ENCODE measurements at places on chromosomes 13 and 19.

GRCh38 chr19:51737924-51738323, 13.8 kb downstream of the FPR1 start:
- no peak for DNase-seq

DNA sequence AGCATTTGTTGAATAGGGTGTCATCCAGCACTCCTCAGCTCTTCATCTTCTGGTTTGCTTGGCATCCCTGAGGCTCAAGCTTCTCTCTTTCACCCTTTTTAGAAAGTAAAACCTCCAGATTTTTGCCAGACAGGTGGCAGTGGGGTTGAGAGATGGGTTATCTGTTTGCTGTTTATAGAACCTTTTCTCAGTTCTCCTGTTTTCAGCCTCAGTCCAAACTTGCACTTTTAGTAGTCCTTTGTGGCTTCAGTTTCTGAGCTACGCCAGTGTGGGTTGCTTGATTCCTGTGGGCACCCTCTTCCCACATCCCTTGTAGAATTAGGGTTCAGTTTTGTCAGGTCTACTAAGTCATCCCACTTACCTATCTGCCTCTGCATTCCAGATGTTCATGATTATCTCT, 147.9 kb downstream of the PAN3 start:
- DNase-seq = no peak

GRCh38 chr13:59492030-59492636, 671.6 kb downstream of the DIAPH3 start:
- no peak for DNase-seq

DNA sequence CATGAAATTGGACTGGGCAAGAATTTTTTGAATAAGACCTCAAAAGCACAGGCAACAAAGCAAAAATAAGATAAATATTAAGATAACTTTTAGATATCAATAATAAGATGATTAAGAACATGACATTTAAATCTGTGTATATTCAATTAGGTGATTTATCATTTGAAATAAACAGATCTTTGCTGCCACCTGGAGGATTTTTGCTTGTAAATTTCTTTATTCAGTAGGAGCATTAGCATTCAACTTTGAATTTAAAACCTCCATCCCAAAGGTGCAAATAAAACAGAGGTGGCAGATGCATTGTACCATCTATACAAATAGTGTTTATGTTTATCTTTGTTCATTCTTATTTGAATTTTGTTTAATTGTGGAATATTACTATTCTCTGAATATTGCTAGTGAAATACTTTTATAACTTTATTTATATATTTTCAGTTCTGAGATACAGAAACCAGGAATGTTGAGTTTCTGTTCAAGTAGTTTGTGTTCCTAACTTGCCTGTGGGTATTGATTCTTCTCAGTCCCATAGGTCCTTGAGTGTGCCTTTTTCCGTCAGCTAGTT, 20.9 kb downstream of the COG6 start:
- no peak for DNase-seq

- DNase-seq = no peak
Measured at GRCh38 chr19:10760273-10760944, 42.5 kb downstream of the DNM2 start.

- DNase-seq = no peak
Measured at GRCh38 chr13:102651892-102652291, 43.0 kb downstream of the METTL21C start.

DNA sequence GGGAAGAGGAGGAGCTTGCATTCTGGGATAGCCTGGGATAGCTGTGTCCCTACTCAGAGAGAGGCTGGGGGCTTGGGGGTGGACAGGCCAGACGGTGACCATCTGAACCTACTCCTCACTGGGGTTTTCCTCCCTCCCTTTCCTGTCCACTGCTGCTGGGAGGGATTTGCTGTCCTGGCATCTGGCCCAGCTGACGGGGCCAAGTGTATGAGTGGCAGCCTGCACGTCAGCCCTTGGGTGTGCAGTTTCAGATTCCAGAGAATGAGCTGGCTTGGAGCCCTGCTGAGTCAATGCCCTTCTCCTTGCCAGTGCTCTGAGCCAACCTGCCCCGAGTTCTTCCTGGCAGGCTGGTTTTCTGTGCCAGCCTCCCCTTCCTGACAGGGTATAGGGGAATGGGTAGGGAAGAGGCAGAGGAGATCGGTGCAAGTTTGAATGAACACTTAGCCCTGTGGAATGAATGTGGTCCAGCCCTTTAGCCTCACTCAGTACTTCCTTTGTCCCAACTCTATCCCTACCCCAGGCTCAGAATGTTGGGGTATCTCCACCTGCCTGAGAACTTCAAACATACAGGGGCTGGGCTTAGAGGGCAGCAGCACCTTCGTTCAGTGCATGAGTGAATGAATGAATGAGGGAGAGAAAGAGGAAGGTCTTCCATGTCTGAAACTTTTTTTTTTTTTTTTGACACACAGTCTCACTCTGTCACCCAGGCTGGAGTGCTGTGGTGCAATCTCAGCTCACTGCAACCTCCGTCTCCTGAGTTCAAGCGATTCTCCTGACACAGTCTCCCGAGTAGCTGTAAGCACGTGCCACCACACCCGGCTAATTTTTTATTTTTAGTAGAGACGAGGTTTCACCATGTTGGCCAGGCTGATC, 1.8 kb upstream of the ANGPTL4 start:
- DNase-seq = peak; percentile 95

All from upper lobe of right lung (tissue), 1 donor.